ENCODE measurements at places on chromosomes 2 and 18.

GRCh38 chr18:22549260-22549937 lies 131.7 kb upstream of the CTAGE1 start:
- no peak for DNase-seq

GRCh38 chr18:37564711-37565100 lies 892 bp downstream of the CELF4 start:
- DNase-seq = no peak

- DNase-seq = no peak
These were observed 998.0 kb upstream of the CDH2 start for GRCh38 chr18:29174891-29175290.

DNA sequence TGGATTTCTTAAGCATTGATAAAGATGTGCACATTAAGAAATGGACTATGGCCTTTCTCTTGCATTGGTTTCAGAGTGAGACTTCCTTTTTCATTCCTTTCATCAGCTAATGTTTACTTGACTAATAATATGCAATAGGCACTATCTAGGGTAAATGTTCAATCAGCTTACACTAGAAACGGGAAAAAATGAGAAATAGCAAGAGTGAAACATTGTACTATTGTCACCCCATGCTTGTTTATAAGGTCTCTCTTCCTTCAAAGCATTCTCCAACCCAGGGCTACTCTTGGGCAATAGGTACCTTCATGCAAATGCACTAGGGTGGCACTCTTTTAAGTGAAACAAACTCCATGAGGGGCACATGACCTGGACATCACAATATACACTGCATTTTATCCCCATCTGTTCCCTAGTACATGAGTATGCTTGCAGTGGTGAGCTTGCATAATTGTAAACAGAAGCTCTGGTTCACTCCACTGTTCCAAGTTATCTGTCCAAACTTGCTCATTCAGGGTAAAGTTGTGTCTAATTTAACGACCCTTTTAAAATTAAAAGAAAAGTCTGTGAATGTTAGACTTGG lies 402.3 kb downstream of the ERBB4 start:
- no peak for DNase-seq

DNA sequence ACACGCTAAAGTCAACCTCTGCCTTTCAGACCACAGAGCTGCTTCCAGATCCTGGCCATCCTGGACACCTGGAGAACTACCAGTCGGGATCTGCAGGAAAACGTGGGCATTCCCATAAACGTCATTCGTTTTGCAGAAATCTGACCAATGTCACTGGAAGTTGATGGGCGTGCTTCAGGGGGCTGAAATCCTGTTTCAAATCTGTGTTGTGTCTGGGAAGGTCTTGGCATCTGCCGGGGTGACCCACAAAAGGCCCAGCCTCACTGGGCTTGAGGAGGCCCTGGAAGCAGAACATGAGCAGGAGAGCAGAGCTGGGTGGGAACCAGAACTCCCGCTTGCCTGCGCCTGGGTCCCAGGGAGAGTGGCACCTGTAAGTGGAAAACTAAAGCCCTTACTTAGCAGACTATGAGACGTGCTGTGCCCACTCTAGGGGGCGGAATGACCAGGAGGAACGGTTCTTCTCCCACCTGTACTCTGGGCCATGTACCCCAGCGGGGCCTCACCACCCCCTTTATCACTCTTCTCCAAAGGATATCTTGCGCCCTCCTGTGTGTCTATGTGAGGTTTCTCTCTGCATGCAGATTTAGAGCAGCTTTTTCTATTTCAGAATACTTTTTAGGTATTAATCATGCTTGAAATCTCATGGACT lies 200.9 kb downstream of the FAM210A start:
- DNase-seq = no peak

DNA sequence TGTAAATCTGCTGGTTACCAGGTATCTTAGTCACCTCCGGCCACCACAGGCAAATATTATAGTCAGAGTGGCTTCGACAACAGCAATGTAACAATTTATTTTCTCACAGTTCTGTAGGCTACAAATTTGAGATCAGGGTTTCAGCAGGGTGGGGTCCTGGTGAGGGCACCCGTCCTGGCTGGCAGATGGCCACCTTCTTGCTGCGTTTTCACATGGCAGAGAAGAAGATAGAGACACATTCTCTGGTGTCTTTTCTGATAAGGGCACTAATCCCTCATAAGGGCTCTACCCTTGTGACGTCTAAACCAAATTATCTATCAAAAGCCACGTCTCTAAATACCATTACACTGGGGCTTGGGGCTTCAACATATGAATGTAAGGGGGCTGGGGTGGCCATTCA lies 843.2 kb upstream of the FANCL start:
- DNase-seq = no peak

GRCh38 chr2:9637330-9637729 lies 6.5 kb upstream of the YWHAQ start:
- no peak for DNase-seq

- DNase-seq = no peak
These were observed 16.7 kb upstream of the EPB41L5 start for GRCh38 chr2:119996148-119996547.

DNA sequence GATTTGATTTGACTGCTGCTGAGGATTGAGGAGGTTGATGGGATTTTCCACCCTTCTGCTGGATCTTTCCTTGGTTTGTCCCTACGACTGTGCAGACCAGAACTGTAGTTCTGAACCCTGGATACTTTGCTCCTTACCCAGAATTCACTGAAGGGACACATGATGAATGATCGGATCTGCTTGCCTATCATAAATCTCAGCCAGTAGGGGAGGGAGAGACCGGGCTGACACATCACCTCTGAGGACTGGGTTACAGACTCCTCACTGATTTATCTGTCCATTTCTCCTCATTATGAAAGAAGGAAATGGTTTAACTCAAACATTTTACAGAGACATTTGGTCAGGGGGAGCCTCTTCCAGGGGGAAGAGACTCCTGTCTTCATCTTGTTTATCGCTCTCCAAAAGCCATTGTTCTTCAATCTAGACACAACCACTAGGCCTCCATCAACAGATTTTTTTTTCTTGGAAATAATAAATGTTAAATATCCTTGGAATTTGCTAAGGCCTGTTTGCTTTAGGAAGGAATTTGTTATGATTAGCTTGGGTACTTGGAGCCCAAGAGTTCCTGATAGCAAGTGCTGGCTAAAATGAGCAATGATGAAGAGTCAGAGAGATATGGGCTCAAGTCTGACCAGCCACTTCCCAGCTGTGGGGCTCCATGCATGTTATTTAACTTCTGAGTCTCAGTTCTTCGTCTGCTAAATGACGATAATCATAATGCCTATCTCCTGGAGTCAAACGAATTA lies 925.5 kb downstream of the SLC4A3 start:
- DNase-seq = no peak

DNA sequence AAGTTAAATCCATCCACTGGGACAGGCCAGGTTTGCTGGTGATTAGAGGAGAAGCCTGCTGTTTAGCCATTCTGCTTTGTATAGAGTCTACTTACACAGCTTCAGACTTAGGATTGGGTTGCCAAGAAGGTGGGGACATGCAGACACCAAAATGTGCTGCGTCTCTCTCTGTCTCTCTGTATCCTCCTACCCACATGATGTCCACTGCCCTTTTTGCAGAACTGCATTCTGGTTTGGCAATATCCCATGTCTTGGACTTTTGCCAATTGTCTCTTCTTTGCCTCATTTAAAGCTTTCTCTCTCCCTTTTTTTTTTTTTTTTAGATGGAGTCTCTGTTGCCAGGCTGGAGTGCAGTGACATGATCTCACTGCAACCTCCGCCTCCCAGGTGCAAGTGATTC lies 261.1 kb upstream of the FN1 start:
- DNase-seq = no peak

DNA sequence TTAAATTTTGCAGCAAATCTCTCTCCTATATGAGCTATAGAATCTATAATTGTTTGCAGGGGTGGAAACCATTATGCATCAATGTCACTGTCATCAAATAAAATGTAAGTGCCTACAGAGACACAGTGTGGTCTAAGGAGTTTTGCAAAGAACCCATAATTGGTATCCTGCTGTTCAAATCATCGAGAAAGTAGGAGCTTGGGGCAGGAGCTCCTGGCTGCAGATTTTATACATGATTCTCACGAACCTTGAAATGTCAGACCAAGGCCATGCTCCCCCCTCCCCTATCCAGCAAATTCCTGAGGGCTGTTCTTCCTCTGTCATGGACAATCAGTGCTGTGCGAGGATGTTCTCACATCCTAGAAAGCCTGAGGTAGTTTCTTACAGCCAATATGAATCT lies 119.5 kb upstream of the CYRIA start:
- DNase-seq = no peak

DNA sequence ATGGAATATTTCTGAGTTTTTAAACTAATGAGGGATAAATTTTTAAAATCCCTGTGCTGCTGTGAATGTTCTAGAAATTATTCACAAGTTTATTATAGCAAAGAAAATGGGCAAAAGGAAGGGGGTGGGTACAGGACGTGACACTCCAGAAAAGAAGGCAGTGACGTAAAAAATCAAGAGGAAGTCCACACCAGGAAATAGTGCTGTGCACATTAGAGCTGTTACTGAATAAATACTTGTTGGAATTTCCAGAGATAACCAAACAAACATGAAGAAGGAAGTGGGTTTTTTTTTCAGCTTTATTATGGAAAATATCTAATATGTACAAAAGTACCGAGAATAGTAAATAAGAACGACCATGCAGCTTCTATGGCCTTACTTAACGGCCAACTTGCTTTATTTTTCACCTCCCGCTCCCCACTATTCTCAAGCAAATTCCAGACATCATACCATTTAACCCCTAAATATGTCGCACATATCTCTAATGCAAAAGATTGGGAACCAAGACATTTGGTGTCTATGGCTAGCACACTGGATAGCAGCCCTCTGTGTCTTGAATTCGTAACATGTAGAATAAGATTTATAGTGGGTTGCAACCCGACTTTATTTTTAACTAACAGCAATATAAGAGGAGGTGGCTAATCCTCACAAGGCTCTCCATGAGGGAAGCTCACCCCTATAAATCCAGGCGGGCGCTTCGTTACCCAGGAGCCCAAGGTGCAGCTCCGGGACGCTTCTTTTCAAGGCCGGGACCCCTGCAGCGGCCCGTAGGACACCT lies 580 bp upstream of the NDUFV2 start:
- no peak for DNase-seq

- DNase-seq = no peak
These were observed 20.8 kb downstream of the LDLRAD4 start for GRCh38 chr18:13239171-13239956.

DNA sequence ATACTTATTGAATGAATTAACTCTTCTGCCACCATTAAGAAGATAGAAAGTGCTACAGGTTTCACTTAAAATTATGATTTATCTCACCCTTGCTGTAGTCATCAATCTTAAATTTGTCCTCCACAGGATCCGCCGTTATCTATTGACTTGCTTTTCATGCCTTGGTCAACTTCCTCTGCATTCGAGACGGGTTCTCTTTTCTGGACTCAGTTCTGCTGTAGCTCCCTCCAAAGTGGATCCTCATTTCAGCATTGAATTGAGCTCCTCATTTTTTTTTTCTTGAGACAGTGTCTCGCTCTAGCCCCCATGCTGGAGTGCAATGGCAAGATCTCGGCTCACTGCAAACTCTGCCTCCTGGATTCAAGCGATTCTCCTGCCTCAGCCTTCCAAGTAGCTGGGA lies 27.6 kb downstream of the INPP5D start:
- no peak for DNase-seq

DNA sequence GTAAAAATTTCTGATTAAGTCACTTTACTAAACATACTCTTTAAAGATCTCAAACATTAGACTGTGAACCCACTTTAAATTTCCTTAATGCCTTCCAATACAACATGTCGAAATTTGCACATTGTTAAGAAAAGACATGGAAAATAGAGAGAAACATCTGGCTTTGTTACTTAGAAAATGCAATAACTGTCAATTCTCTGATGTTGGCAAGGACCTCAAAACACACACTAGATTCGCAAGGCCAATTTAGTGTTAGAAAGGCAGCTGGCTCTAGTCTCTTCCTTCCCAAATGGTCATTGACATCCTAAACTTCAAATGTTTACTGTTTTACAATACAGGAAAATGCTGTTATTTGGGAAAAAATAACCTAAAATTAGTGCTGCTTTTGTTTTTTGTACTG lies 110.6 kb downstream of the UPP2 start:
- DNase-seq = no peak

DNA sequence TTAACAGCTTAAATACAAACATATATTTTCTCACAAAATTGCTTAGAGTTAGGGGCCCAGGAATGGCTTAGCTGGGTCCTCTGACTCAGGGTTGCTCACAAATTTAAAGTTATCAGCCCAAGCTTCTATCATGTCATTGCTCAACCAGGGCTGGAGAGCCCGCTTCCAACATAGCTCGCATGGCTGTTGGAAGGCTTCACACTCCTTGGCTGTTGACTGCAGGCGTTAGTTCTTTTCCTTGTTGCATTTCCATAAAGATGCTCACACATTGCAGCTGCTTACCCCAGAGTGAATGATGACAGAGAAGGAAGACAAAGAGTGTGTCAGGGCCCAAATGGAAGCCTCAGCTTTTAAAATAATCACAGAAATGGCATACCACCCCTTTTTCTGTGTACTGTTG lies 62.9 kb upstream of the TFPI start:
- DNase-seq = no peak

DNA sequence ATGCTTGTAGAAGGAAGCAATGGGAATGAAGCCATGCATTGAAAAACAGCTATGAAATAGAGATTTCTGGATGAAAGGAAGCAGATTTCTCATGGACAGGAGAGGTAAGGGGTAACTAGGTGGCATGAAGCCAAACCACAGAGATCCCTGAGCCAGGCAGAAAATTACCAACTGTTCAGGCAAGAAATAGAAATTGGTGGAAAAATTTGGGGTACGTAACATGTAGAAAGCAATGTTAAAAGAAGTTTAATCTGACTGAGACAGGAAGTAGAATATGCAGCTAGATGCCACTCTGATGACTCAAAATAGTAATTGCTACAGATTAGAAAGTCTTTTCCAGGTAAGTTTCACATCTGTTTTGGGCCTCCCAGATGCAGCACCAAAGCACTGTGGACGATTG lies 928.5 kb upstream of the CELF4 start:
- DNase-seq = no peak

GRCh38 chr2:4357121-4357520 lies 653.7 kb downstream of the DCDC2C start:
- DNase-seq = no peak

DNA sequence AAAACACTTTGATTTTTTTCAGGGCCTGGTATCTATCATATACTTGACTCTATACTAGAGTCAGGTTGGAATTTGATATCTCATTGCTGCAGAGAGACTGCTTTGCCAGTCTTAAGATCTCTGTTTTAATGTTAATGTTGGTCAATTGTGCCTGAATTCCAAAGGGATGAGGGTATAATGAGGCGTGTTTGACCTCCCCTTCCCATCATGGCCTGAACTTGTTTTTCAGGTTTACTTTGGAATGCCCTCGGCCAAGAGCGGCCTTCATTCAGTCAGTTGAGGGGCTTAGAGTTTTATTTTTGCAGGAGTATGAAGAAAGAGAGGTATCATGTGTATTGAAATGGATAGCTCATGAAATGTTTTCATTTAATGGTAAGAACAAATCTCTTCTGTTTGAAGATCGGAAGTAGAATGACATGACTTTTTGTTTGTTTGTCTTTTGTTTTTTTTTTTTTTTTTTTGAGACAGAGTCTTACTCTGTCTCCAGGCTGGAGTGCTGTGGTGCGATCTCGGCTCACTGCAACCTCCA lies 119.0 kb downstream of the KIAA1328 start:
- DNase-seq = no peak

- DNase-seq = no peak
These were observed 9.6 kb downstream of the MRPL30 start for GRCh38 chr2:99190548-99190947.

Data from stimulated activated CD8-positive, alpha-beta memory T cell treated with anti-CD3 and anti-CD28 coated beads, Interleukin-4, amount 100 ng/mL, for 4 hours (primary cell).